ENCODE measurements at places on chromosomes 7 and 10.
A peak's percentile ranks its signal among the peaks of the same experiment; 100 is the strongest.

DNA sequence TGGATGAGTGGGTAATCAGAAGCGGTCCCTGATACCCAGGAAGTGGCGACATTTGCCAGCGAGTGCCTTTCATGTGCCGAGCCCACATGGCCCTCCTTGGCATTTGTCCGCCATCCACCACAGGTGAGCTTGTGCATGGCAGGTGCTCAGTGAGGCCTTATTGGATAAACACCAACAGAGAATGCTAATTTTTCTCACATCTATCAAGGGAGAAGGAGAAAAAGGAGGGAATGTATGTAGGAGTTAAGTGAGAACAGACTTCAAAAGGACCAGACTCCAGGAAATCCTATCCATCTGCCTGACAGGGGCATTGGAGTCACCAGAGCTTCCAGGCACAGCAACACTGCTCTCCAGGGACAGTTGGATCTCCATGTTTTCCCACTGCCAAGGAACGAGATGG, 143.5 kb upstream of the ZMIZ1 start:
- DNase-seq, result no peak

- peak; percentile 75 for DNase-seq
Measured at GRCh38 chr10:110013630-110014293, 6.0 kb downstream of the ADD3 start.

GRCh38 chr7:119842786-119843185, 430.2 kb upstream of the KCND2 start:
- DNase-seq, result no peak

- no peak for DNase-seq
Measured at GRCh38 chr10:80461208-80462183, 7.4 kb downstream of the TSPAN14 start.

DNA sequence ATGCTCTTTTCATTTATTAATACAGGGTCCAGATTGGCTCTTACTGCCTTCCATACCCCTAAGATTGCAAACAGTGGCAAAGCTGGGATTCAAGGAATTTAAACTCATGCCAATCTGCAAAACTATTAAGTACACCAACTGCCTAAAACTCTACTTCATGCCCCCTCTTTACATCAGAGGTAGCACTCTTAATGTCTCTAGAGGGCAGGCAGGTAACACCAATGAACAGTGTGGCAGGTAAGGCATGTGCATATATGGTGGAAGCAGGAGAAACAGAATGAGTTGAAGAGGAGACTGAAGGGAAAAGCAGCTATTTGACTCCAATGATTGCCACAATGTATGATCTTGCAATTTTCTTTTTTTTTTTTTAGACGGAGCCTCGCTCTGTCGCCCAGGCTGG, 156.7 kb downstream of the BTAF1 start:
- DNase-seq, result peak; percentile 10
